ENCODE measurements at places on chromosomes 13 and 19.

DNA sequence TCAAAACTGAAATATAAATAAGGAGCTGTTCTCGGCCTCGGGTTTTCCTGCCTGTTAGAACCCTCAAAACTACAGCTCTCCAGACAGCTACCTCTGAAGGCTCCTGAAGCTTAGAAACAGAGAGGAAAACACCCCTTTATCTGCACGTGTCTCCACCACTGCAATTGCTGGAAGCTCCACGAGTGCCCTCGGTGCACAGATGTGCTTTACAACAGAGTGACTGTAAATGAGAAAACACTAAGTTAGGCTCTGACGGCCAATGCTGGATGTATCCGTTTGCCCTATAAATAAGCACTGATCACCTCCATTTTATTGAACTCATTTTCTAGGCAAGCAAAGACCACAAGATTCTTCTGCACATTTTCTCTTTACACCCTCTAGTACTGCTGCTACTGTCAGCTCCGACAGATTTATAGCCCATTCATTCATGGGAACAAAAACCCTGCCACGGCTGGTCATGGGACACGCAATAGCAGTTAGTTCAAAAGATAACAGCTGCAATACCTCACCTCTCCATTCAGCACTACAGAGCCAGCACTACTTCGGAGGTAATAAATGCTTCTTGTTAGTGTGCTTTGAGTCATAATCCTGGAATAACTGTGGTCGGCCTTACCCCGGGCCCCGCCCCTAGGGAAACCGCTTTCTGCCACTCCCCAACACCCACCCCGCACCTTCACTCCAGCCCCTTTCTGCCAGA lies 241.1 kb upstream of the ZNF507 start:
- DNase-seq = no peak

DNA sequence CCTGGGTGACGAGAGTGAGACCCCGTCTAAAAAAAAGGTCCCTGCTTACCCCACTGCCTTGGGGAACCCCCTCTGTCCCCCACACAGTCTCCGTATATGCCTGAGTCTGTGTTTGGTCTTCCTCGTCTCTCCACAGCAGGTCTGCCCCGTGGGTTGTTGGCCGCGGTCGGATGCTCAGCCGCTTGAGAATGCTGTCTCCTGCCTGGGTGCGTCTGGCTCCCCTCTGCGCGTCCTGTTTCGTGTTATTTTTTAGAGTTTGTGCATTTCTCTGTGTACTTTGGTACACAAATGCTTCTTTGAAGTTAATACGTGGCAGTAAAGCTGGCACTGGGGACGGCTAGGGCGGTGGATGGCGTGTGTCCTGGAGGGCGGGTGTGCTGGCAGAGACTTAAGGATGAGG lies 34.9 kb downstream of the KDM4B start:
- no peak for DNase-seq

DNA sequence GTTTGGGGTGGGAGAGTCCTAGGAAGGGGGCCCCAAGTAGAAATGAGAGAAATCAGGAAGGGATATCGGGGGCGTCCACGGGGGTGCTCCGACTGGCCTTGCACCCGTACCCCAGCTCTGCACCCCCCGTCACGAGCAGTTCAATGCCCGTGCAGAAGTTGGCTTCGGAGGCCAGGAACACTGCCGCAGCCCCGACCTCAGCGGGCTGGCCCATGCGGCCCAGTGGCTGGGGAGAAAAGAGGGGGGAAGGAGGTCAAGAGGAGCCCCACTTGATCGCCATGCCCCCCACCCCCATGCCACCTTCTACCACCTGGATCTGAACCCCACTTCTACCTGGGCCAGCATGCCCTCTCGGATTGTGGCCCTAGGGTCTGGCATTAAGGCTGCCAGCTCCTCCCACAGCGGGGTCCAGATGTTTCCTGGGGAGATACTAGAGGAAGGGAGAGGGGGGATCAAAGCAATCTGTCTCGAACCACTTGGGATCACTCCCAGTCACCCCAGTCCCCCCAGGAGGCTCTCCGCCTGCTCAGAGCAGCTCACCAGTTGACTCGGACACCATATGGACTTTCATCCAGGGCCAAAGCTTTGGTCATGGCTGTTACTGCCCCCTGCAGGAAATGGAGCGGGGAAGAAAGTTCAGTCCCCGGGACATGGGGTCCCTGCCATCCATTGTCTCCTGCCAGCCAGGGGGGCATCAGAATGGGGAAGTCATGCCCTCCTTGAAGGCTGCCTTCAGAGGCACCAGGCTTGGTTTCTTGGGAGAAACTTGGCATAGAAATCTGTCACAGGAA lies 2.5 kb upstream of the BCAT2 start:
- DNase-seq = no peak

GRCh38 chr13:33016414-33017322 lies at the start of gene KL:
TSS of gene KL (plus strand) at chr13:33016423. CDS start at chr13:33016441, 18 bp downstream.
- no peak for DNase-seq

GRCh38 chr13:33290421-33290965 lies 4.9 kb upstream of the STARD13 start:
- no peak for DNase-seq

GRCh38 chr19:53977429-53977990 lies 13.9 kb upstream of the CACNG6 start:
- DNase-seq = peak; percentile 80

GRCh38 chr19:29383696-29384095 lies 142.1 kb upstream of the VSTM2B start:
- no peak for DNase-seq

- DNase-seq = no peak
Observed at GRCh38 chr19:10839114-10840050, 3.4 kb upstream of the TMED1 start.

GRCh38 chr13:57992416-57992815 lies 360.9 kb downstream of the PCDH17 start:
- no peak for DNase-seq

DNA sequence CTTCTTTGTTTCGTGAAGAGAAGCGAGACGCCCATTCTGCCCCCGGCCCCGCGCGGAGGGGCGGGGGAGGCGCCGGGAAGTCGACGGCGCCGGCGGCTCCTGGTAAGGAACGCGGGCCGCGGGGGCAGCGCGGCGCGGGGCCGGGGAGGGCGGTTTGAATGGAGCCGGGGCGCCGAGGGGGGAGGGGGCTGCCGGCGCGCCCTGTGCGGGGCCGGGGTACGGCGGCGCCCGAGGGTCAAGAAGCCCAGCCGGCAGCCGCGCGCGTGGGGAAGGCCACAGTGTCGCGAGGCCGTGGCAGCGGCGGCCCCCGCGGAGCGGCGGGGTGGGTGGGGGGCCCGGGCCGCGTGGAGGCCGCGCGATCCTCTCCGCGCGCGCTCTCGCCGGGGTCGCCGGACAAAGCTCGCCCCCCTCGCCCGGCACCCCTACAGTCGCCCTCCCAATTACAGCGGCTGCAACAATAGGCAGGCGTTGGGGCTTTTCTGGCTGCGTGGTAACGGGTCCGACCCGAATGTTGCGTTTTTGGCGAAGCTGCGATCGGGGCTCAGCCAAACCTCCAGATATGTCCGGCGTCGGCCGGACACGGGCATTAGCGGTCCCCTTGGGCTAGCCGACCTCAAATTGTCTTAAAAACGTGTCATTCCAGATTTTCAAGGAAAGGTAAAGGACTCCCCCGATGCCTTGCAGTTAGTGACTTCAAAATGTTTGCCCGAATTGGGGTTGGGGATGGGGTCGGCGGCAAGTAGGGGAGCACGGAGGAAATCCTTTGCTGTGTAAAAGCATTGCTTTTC lies 437 bp downstream of the SMARCA4 start:
- no peak for DNase-seq

DNA sequence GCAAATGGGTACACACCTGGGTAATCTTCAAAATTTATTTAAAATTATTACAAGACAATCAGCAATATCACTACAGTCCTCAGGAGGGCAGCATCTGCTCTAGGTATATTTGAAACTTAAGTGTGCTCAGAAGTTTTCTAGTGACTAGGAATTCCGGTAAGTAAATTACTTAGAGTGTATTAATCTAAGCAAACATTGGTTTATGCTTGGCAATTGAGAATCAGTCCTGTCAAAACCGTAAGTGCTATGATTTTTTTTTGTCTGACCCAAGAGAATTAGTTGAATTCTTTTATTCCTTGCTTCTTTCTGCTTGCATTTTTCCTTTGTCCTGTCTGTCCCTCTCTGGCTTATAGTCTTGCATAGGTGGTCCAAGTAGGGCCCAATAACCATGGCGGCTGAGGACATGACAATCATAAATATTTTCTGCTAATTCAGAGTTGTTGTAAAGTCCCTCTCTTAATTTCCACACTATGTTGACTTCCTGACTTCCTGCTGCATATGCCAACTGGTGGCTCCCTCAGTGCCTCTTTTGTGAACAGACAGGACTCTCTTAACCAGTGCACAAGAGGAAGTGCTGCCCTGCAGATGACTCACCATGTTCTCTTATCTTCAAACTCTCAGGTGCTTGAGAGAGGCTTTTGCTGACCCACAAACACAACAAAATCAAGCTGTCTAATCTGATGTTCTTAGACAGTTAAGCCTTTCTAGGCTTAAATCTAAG lies 82.2 kb downstream of the SLAIN1 start:
- peak; percentile 86 for DNase-seq

DNA sequence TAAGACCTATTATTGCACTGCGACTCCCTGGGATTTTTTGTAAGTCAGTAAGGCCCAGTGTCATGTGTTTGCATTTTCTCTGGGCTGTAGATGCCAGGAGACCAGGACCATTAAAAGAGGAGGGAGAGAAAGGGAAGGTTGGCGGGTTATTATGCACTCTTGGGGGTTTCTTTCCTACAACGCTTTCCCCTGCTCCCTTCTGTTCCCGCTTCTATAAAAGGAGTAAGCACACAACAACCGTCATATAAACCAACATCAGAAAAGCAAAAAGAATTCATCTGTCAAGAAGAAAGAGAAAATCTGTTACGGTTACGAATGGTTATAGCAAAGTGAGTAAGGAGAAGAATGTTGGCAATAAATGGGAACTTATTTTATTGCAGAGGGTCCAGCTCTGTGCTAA lies 541.8 kb downstream of the IRS2 start:
- no peak for DNase-seq

DNA sequence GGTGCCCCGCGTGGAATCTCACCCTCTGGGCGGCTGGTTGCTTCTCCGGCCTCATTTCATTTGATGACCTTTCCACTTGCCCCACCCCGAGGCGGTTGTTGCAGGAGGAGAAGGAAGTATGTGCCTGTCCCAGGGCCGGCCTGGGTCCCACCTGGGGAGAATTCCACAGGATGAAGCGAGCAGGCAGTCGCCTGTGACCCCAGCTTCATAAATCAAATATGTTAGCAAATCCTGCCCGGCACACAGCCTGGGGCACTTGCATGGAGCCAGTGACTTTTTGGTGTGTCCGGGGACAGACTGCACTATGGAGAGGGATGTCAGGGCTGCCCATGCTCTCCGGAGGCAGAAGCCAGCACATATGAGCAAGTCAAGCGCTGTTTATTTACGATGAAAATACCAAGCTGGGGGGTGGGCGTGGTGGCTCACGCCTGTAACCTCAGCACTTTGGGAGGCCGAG lies 19.7 kb upstream of the ZBTB7A start:
- no peak for DNase-seq

DNA sequence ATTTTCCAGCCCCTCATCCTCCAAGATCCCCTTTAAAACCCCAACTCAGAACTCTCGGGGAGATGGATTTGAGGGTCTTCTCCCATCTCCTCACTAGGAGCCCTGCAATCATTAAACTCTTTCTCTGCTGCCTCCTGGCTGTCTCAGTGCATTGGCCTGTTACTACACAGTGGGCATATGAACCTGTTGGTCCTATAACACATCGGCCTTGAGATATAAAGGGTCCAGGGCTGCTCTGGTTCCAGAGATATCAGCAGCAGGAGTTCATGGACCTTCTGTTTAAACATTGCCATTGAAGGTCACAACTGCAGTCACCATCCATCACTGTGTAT lies 3.8 kb upstream of the METTL21C start:
- no peak for DNase-seq

- no peak for DNase-seq
Observed at GRCh38 chr19:38262585-38263268, 1.6 kb upstream of the SPINT2 start.

- DNase-seq = no peak
Observed at GRCh38 chr19:10911579-10912363, 16.7 kb downstream of the YIPF2 start.

- DNase-seq = no peak
Observed at GRCh38 chr13:110206185-110206584, 100.8 kb downstream of the COL4A1 start.

- DNase-seq = no peak
Observed at GRCh38 chr19:15450528-15450890, 753 bp upstream of the WIZ start.

- DNase-seq = peak; percentile 98
Observed at GRCh38 chr19:10780368-10780767, 55.6 kb downstream of the TMED1 start.

DNA sequence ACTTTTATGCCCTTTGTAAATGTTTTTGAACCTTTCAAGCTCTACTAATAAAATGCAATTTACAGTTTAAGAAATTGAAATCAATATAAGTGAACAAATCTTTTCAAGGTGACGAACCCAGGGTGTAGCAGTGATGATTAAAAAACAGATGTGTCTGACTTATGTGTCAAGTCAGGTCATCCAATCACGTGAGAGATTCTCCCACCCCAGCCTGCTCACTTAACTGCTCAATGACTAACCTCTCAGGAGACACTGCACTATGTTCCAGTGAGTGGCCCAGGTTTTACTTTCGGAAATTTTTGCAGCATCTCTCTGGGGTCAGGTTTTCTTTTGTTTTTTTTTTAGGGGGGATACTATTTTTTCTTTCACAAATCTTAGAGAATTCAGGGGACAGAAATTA lies 60.7 kb downstream of the ZNF429 start:
- DNase-seq = no peak

DNA sequence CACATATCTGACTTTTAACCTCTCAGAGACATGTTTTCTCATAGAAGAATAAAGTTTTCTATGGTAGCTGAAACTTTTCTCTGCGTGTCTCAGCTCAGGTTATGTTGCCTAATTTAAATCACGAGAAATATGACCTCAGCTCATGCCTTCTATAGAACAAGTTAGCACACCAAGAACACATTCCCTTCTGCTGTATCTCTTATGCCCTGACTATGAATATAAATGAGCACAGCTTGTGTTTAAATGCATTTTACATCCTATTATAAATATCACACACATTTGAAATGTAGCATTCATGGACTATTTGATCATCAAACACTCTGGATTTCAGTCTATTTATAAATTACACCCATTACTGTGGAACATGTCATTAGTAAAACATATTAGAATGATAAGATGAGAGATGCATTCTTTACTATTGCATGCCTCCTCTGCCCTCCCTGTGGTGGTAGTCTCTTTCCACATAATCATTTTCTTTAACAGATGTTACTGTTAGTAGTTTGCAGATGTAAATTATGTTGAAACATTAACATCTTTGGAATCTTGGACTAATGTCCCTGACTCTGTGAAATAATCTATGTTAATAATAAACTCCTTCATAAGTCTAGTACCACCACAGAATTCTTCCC lies 2044.9 kb upstream of the PCDH20 start:
- DNase-seq = no peak

All from fibroblast of mammary gland (primary cell).